Activated T-helper 1 cell treated with Interleukin-2 at 50 U/mL for 16 hours (primary cell): ENCODE measurements at places on chromosomes 6 and 20.

DNA sequence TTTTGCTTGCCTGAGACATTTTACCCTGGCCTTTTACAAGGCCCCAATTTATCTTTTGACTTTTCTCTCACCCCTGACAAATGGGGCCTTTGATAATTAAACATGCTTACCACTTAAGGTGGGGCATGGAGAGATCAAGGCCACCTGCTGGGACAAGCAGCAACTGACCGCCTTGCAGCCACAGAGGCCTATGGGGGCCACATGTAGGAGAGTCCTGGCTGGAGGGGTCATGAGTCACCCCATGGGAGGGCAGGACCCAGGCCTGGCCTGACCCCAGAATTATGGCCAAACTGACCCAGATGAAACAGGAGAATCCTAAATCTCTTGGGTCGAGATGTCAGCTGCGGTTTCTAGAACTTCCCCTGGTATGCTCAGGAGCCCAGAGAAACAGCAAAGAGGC, 8.5 kb upstream of the OCSTAMP start:
- no peak for DNase-seq

GRCh38 chr20:44704551-44704971, 10.6 kb upstream of the CCN5 start:
- DNase-seq = no peak

- no peak for DNase-seq
These were observed 4.6 kb upstream of the DST start for GRCh38 chr6:56647172-56647762.

DNA sequence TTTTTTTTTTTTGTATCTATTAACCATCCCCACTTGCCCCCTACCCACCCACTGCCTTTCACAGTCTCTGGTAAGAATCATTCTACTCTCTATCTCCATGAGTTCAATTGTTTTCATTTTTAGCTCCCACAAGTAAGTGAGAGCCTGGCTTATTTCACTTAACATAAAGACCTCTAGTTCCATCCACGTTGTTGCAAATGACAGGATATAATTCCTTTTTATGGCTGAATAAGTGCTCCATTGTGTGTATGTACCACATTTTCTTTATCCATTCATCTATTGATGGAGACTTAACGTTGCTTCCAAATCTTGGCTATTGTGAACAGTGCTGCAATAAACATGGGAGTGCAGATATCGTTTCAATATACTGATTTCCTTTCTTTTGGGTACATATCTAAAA, 328.5 kb downstream of the BTBD9 start:
- DNase-seq = no peak

- DNase-seq = no peak
These were observed 163.9 kb upstream of the SULF2 start for GRCh38 chr20:47949230-47949629.

DNA sequence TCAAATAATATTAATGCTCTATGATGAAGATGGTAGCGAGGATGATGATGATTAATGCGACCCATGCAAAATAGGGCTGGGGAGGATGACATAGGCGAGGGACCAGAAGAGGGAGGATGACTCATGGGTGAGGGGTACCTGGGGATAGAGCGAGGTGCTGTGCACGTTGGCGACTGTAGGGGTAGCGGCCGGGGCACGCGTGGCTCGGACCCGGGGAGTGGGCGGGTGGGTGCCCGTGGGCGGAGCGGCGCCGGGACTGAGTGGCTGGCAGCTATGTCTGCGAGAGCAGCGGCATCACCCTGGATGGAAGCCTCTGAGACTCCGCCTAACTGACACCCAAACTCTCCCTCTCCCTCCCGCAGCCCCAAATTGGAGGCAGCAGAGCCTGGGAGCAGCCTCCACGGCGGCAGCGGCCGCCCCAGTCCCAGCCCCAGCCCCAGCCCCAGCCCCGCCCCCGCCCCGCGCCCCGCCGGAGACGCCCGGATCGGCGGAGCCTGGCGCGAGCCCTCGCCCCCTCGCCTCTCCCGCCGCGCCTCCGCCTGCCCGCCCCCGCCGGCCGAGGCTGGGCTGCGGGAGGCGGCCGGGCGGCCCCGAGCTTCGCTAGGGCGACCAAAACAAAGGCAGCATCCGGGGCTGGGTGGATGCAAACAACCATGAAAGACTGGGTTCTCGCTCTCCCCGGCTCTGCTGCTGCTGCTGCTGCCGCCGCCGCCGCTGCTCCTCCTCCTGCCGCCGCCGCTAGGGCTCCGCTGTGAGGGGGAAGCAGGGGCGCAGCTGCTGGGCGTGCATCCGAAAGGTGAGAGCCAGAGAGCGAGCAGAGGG, at the start of gene RIMS1:
RIMS1 (plus strand) TSS at position 367 of the 822 bp plus-strand sequence. CDS start 474 bp downstream, outside the sequence.
- no peak for DNase-seq
